ENCODE measurements at places on chromosomes 1 and 21.

DNA sequence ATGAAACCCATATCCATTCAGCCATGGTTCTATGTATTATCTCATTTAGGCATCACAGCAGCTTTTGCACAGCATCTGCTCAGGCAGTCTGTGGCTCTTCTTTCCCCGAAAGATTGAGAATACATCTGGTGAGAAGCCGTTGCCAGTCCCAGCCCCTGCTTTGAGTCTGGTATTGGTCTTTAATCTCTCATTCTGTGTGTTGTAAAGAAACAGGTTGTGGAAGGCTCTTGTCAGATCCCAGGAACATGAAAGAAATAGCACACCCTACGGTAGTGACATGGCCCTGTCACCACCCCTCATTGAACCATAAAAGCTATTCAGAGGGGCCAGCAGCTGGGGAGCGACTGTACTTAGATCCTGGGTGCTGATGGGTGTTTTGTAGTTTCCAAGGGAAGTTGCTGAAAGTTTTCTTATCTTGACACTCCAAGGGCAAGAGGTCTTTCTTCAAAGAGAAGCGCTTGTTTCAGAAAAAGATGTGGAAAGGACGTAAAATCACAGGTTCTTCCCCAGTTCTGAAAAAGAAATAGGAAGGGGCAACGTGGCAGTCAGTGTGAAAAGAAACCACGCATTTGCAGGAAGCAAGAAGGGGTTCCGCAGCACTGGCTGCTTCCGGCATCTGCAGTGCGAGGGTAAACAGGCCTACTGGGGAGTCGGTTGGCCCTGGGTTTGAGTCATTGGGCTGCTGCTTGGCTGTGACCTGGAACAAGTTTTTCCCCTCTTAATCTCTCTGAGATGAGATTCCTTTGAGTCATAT is 145.0 kb downstream of the DHRS3 start:
- DNase-seq: no peak

DNA sequence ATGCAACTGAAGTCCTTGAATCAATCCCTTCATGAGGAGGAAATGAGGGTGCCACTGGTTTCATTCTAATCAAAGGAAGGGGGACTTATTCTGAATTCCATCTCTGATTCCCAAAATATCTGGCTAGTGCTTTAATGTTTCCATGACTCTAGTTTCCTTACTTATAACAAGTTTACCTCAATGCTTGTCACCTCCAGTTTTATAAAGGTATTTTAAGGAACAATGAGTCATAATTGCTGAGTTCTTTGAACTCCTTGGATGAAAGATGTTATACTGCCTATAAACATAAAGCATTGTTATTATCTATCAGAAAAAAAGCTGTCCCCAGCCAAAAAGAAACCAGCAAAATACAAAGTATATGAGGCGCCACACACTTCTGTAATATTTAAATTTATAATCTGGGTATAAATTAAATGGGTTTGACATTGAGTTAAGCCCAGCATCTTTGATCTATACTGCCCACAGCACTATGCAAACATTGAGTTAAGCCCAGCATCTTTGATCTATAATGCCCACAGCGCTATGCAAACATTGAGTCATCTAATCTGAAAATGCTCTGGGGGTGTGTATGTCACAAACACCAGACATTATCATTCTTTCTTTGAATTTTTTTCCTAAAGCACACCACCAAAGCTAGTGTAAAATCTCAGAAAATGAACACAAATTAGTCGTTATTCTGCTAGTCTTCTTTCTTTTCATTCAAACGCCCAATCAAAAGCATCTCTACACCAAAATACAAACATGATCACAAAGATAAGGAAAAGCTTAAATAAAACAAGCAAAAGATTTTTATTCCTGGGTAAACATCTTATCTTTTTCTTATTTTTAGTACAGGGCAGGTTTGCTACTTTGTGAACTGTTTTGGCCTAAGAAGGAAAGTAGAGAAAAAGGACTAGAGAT is 11.5 kb upstream of the CXADR start:
- no peak for DNase-seq

GRCh38 chr1:50633465-50633864 is 210.2 kb upstream of the DMRTA2 start:
- peak; percentile 99 for DNase-seq

GRCh38 chr1:55337801-55338447 is 122.8 kb upstream of the USP24 start:
- DNase-seq: no peak

DNA sequence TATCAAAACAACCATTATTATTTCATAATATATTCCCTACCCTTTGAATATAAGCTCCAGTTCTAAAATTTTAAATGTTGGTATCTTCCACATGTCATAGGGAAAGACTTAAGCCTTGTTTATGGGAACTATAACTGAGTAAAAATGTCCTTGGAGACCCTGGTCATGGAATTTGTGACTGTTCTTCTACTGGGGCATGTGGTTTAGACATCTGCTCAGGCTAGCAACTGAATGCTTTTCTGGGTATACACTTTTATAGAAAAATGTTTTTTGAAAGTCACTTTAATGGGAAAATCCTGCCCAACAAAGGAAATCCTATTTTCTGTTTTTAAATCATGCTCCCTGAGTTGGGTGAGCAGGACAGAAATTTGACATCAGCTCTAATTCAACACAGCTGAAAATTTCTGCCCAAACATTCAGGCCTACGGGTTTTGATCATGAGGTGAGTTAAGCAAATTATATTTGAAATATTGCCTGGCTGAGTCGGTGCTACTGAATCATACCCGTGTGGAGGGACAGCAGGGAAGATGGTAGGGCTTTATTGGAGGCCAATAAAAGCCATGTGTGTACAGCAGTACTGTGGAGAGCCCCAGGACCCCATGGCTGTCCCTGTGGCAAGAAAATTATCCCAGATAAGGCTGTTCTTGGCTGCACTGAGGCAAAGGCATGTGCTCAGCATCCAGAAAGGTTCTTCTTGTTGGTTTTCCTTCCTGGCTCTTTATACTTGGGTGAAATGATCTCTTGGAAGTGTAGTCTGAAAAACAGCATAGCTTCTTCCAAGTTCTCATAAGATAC is 391.8 kb downstream of the DISC1 start:
- no peak for DNase-seq

GRCh38 chr1:1927751-1928150 is 8.7 kb upstream of the TMEM52 start:
- DNase-seq: no peak

GRCh38 chr21:21845901-21846300 is 847.7 kb downstream of the NCAM2 start:
- DNase-seq: no peak

- no peak for DNase-seq
These were observed 483 bp downstream of the YBEY start for GRCh38 chr21:46286648-46287002.

DNA sequence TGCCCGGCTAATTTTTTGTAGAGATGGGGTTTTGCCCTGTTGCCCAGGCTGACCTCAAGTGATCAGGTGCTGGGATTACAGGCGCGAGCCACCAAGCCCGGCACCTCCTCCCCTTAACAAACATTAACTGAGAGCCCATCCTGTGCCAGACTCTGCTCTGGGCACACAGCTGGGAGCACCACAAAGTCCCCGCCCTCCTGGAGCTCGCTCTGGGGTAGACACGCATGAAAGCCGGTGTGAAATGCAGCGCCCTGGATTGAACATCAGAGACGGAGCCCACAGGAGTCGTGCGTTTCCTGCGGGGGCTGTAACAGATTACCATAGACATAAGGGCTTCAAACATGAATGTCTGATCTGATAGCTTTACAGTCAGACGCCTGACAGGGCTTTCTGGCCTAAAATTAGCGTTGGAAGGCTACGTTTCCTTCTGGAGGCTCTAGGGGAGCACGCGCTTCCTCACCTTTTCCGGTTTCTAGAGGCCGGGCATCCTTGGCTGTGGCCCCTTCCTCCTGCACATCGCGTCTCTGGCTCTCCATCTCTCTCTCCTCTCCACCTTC is 14.3 kb downstream of the SLC27A3 start:
- no peak for DNase-seq

GRCh38 chr1:118927427-118928187 is 60.5 kb downstream of the TBX15 start:
- no peak for DNase-seq

- no peak for DNase-seq
These were observed 8.8 kb downstream of the NCMAP start for GRCh38 chr1:24564695-24565094.

GRCh38 chr1:96845464-96845863 is 123.9 kb downstream of the PTBP2 start:
- DNase-seq: no peak

- DNase-seq: no peak
These were observed 463.9 kb upstream of the CXADR start for GRCh38 chr21:17048974-17049373.

DNA sequence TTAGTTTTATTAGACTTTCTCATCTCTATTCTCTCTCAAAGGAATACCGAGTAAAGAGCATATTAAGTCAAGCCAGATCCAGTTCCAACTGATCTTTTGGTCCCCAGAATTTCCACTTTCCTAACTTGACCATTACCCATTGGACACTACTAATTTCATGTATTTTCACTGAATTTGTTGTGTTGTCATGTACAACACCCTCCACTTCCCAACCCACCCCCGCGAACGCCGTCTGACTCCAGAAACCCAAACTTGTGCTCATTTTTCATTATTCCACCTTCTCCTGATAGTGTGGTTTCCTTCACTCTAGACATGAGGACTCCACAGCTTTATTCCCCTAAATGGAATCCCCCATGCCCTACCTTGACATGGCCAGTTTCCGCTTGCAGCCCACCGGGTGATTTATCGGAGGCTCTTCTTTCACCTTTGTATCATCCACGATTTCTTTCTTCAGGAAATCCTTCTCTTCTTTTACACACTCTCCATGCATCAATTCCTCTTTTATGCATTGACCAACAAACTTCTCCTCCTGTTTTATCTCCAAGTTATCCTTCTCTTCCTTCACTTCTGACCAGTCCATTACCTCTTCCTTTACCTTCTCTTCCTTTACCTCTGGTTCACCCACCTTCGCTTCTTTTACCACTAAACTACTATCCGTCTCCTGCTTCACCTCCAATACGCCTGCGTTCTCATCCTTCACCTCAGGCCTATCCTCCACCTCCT is 805 bp downstream of the ZNHIT6 start:
- no peak for DNase-seq

- DNase-seq: no peak
These were observed 20.0 kb upstream of the WARS2 start for GRCh38 chr1:119160409-119160808.

DNA sequence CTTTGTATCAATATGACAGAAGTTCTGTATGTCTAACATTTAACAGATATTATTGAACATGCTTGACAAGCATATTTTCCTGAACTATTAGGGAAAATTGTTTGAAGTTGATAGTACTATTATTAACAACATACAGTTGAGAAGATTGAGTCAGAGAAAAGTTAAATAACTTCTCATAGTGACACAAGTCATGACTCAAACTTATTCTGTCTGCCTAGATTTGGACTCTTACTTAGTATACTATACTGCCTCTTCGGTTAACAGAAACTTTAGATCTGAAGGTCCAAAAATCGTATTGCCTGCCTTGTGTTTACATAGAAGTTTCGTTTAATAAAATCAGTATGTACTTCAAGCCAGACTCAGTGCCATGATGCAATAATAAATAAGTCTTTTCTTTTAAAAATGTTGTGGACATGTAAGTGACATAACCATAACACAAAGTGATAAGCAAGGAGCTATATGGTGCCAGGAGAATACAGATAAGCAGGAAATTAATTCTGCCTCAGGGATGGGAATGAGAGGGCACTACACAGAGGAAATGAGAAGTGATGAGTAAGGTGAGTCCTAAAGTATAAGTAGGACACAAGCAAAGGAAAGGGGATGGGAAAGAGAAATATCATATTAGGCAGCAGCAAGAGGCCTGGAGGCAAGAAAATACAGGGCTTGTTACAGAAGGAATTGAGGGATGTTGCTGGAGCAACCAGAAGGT is 48.1 kb downstream of the LHX9 start:
- no peak for DNase-seq

DNA sequence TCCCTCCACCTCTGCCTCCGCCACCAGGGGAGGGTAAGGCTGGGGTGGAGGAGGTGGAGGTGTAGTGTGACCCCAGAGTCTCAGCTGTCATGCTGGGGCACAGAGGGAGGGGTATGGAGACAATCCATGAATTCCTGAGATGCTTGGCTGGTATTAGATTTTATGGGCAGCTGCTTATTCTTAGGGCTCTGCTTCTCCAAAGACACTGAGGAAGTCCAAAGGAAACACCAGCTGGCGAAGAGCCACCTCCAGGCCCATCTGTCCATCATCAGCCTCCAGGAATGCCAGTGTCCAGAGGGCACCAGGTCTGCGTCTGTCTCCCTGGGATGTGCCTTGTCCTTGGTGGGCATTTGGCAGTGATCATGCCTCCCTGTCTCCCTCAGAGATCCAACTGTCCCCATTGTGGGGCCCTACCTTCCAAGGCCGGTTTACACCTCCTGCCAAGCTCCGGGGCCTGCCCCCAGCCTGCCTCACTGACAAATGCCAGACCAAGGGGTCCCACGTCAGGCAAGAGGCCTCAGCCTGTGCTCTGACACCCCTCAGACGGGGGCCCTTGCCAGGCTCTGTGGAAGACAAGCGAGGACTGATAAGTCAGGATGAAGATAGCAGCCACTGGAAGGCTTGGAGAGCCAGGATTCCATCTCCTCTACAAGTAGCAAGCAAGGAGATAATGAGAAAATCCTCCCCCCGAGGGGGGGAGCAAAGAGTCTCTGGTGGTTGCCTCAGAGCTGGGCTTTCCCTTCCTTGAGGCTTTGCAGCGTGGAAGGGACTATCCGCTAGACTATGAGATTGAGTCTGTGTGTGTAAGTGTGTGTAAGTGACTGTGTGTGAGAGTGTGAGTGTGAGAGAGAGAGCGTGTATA is 1.6 kb downstream of the TNNI1 start:
- no peak for DNase-seq

DNA sequence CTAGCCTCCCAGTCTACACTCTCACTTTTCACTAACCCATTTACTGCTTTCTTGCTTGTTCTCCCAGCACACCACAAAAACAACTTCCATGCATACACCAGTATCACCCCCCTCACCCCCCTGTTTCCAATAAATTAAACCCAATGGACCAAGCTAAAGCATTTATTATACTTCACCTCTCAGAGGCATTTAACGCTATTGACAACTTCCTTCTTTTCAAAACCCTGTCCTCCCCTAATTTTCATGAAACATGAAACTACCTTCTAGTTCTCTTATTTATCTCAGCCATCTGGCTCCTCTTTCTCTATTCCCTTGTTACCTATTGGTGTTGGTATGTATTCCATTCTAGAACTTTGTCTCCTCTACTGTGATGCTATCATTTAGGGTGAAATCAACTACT is 32.3 kb downstream of the PTPRC start:
- DNase-seq: no peak

DNA sequence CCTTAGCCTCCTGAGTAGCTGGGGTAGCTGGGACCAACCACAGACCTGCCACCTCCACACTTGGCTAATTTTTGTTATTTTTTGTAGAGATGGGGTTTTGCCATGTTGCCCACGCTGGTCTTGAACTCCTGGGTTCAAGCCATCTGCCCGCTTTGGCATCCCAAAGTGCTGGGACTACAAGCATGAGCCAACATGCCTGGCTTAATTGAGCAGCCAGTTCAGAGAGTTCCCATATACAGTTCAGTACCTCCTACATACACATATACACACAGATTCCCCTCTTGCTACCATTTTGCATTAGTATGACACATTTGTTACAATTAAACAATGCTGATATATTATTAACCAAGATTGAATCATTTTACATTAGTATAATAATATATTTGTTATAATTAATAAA is 2.9 kb downstream of the RNPEP start:
- DNase-seq: no peak

Data from NCI-H1436 treated with DMSO at 0.1 percent for 48 hours (cell line).